ENCODE measurements at places on chromosomes 16 and 17.

- no peak for DNase-seq
These were observed 7.9 kb downstream of the MPV17L start for GRCh38 chr16:15403392-15403995.

DNA sequence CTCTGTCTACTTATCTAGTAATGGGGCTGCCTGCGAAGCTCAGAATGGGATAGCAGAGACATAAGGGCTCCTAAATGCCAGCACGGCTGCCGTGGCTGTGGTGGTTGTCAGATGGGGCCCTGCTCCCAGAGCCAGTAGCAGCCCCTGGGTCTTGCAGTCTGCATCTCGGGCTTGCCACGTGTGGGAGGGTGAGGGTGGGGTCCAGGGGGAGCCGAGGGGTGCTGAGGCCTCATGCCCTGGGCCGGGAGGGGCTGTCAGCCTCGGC, 88.8 kb upstream of the GSE1 start:
- no peak for DNase-seq

- DNase-seq: no peak
These were observed 49.9 kb downstream of the MAP1LC3B start for GRCh38 chr16:87441886-87442580.

- no peak for DNase-seq
These were observed 18.7 kb upstream of the RFFL start for GRCh38 chr17:35082073-35082657.

DNA sequence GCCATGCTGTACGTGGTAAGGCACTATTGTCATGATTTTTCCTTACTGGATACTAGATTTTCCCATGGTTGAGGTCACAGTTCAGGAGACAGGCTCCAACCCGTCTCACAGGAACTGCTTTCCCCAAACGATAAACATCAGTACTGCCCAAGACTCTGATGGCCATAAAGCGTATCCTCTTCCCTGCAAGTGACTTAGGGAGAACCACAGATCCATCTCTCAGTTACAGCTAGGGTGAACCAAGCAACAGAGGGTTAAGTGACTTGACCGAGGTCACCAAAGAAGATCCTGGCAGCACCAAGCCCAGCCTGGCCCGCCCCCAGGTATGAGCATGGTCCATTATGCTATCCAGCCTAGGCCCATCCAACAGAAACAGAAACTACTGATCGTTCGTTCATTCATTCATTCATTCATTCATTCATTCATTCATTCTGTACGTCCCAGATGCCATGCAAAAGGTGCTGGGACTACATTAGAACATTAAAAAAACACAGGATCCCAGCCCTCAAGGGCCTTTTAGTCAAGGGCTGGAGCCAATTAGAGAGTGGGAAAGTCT, 31.0 kb downstream of the MYH11 start:
- no peak for DNase-seq

GRCh38 chr17:57953705-57954396, 1.4 kb downstream of the CUEDC1 start:
- DNase-seq: no peak

Measured in bone marrow (tissue), 2 donors.